SHP77 treated with DMSO at 0.1 percent for 48 hours (cell line): ENCODE measurements at places on chromosomes 4 and X.

DNA sequence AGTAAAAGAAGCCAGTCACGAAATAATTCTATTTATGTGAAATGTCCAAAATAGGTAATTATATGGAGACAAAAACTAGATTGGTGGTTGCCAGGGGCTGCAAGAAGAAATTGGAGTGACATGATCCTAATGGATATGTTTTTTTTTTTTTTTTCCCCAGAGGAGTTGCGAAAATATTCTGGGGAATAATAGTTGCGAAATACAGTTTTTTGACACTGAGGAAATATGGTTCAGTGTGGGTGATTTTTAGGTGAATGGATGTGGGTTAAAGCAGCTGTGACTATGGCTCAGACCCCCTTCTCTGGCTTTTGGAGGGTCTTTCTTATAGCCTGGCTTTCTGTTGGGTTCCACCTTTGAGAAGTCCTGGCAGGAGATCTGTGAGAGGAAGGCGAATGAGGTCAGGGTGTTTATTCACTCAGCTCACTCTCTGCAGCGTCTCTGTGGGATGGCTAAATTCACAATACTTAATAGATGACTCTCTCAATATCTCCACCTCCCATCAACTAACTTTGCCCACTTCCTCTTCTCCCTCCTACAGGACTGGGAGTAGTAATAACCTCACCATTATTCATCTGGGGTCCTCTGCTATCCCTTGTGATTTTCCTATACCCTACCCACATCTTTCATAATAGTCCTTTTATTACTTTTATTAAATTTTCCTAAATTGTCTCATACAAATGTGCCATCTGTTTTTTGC, 15.3 kb upstream of the RAB9B start:
- no peak for DNase-seq

DNA sequence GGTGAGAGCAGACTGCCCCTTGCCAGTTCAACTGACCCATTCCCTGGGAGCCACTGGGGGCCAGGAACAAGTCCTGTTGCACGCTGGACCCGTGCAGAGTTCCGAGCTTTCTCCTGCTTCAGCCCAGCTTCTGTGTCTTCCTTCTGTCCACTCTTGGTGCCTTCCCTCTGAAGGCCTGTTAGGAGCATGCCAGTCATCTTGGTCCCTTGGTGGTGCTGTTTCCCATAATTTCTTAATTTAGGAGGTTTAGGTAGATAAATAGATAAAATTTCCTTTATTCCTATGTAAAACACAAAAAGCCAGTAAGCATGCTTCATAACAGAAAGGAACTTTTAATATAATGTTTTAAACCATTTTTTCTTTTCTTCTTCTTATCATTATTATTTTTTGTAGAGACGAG, 672.7 kb downstream of the CCSER1 start:
- DNase-seq, result no peak

DNA sequence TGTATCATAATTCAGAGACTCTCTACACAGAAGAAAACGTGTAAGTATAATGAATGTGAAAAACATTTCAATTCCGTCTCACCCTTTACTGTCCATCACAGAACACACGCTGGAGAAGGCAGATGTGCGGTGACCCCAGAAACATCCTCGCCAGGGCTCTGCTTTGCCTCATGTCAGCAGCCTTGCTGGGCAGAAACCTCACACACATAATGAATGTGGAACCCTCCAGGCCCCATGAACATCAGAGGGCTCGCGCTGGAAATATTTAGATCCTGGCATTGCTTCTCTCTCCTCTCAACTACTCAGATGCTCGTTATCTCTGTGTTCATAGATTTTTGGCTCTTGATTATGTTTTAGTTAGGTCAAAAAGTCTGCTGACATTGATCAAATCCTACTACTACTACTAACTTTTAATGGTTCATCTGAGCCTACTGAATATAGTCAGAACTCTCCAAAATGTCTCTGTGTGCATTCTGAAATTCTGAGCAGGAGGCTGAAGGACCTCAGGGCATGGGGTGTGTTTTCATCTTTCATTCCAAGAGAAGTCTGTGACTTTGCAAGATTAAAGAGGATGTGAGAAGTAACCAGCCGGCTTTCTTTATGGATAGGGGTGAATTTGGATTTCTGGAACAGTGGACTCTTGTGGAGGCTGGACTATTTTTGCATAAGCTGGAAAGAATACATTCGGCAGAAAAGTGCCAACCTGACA, 27.0 kb downstream of the SMIM43 start:
- no peak for DNase-seq

DNA sequence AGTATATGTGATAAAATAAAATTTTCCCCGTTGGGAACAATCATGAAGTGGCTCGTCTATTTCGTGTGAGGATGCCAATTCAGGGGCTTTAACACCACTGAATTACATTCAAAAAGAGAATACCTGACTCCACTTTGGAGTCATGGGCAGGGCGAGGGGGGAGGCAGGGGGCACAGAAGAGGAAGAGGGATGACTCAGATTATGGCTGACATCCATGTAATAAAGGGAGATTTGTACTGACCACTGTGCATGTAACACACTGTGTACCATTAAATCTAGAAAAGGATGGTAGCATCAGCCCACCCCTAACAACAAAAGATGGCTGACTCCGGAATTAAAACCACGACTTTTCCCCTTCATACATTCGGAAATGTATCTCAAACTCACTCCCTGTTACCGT, 1.3 kb downstream of the SLC9A7 start:
- DNase-seq, result no peak

- DNase-seq, result no peak
These were observed 80.1 kb downstream of the RAP1GDS1 start for GRCh38 chr4:98341309-98341708.

GRCh38 chrX:17616936-17617335, 120.4 kb upstream of the SCML1 start:
- peak; percentile 50 for DNase-seq

DNA sequence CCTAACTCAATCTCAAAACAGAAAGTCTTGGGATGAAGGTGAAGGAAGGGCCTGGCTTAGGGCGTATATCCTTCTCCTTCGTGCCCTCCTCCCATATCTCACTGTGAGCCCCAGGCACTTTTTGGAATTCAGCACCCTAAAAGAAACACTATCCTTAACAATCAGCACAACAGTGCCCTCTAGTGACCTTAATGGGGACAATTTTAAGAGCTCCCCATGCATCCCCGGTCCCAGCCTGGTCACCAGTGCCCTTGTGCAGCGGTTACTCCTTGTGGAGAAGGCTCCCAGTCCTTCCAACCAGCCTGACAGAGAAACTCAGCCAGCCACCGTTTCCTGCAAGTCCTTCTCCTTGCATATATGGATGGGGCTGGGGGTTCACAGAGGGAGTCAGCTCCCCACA, 4.2 kb downstream of the PAK3 start:
- DNase-seq, result no peak

DNA sequence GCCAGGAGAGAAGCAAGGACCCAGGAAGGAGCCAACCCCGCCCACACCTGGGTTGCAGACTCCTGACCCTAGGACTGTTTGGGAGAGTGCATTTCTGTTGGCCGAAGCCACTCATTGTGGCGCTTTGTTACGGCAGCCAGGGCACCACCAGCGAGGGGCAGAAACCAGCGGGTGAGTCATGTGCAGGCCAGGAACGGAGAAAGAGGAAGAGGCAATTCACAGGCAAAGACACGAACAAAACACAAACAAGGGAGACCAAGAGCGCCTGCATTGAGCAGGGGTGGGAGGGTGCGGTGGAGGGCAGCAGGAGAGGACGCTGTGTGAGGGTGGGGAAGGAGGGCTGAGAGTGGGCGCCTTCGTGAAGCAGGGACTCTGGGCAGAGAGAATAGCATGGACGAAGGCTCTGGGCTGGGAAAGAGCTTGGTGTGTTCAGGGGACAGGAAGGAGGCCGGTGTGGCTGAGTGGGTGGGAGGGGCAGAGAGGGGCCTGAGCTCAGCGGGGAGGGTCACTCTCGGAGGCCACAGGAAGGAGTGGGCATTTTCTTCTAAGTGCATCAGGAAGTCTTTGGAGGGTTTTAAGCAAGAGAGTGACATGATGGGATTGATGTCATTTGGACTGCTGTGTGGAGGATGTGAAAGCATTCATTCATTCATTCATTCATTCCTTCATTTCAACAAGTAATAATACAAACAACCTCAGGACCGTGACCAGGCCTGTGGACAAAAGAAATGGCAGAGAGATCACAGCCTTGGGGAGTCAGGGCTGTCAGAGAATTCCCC, 12.2 kb upstream of the WFS1 start:
- DNase-seq, result no peak

DNA sequence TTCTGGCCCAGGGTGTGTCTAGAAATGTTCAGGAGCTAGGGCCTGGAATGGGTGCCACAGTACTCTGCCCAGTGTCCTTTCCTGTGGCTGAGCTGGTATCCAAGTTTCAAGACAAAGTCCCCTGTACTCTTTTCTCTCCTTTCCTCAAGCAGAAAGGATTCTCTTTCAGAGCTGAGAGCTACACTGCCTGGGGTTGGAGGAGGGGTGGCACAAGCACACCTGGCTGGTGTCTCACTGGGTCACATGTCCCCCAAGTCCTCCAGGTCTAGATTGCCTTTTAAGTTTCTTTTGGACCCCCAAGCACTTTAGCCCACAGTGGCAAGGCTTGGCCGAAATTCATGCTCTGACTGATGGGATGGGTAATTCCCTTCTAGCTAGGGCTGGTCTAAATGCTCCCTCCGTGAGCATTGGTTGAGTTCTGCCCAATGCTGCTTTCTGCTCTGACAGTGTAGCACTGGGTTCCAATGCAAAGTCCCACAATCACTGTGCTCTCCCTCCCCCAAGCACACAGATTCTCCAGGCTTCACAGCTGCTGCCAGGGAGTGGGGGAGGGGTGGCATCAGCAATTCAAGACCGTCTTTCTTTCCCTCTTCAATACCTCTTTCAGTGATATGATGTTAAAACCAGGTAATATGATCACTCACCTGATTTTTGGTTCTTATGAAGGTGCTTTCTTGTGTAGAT, 47.8 kb downstream of the BEX3 start:
- no peak for DNase-seq

DNA sequence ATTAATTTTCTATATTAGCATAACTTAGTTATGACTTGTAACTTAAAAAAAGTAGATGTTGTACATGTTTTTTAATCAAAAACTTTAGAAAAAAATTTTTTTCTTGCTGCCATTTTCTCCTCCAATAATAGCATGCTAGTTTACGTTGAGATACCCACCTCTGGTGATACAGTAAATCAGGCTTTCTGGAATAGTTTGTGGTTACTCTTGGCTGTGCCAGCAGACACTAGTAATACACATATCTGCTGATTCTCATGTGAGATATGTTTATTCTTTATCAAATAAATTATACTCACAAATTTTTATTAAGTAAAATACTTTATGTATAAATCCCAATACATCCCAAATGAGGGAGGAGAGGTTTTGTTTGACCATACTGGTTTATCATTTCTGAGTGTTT, 117.3 kb downstream of the KLHL8 start:
- DNase-seq, result no peak

- DNase-seq, result no peak
These were observed 18.5 kb upstream of the SEPTIN11 start for GRCh38 chr4:76931087-76931486.

DNA sequence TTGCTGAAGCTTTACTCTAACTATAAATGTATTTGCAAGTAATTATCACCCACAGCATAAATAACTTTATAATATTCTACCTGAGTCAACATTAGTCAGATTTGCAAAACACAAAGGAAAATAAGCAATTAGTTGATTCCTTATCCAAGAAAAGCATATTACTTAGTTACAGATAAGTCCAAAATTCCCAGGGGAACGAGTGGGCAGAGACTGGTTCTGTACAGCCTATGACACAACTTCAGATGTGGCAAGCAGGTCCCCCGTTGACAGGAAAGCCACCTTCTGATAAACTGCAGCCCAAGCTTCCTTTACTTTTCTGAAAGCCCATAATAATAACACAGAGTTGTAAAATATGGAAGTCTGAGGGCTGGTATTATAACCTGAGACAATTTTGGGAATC, 62.4 kb upstream of the NDP start:
- DNase-seq, result no peak

DNA sequence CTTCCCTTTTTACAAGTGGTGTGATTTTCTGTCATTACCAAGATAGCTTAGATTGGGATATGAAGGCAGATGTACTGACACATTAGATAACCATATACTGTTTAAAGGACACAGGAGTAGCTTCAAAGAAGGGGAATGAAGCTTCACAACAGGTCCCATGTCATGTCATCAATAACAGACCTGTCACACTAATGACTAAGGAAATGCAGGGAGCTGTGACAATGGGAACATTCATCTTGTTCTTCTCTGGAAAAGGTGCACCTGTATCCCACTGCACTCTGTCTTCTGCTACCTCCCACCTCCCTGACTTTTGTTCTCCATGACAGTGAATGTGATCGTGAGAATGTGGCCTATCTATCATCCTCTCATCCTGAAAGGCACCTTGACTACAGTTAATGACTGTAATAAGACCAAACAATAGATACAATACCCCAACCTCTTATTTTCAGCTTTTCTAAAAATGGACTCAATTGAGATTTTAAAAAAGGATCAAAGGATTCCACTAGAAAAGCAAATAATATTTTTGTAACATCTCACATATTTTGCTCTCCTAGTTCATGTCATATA, 472.5 kb downstream of the STPG2 start:
- no peak for DNase-seq

GRCh38 chrX:142089193-142089592, 115.9 kb downstream of the MAGEC2 start:
- no peak for DNase-seq
